ENCODE measurements at places on chromosomes 1 and 21.
A peak's percentile ranks its signal among the peaks of the same experiment; 100 is the strongest.

GRCh38 chr1:185244015-185244747 lies 72.9 kb downstream of the IVNS1ABP start:
- no peak for DNase-seq

- DNase-seq: no peak
These were observed 16.2 kb upstream of the OR2T10 start for GRCh38 chr1:248613742-248614141.

DNA sequence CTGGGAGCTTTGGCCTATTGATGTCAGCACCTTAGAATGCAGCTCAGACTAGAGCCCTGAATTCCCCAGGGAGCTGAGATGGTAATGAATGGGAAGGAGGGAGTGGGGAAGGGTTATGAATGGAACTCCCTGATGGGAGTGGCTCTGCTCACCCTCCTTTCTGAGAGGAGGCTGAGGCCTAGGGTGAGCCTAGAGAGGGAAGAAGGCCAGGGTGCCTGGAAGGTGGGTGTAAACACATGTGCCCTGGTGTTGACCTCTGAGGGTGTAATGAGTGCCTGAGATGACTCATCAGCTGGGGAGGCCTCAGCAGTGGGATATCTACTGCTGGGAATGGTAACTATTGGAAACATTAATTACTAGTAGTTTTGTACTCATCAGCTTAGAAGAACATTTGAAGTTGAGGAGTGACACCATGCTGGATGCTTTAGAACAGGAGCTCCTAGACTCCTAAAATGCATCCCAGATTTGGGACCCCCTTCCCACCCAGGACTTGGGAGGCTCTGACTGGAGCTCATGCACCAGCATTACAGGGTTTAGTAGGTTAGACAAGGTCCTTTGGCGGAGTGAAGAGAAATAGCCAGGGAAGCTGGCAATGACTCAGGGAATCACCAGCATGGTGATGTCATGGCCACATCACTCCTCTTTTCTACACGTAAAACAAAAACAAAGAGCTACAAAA lies 16.0 kb upstream of the PIGV start:
- DNase-seq: peak; percentile 25

DNA sequence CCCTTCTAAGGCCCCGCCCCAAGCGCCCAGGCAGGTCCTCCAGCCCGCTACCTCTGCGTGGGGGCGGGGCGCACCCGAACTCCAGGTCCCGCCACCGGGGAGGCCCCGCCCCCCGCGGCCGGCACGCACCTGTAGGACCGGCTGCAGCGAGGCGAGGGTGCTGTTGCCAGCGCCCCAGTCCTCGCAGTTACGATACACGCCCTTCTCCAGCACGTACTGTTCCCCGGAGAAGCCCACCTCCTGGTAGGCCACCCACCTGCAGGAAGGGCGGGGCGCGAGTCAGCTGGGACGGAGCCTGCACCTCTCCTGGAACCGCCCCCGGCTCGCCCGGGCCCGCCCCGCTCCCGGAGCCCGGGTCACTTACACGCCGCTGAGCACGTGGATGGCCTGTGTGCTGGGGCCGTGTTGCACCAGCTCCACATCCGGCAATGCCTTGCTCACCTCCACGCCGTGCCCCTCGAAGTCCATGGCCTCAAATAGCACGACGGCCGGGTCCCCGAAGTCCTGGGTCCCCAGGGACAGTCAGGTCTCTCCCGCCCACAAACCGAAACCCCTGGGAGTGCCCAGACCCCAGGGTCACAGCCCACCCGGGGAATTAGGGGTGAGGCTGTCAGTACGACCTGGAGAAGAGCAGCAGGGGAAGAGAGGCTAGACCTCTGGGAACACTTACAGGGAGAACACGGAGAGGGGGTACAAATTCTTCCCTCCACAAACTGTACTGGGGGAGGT lies 17.3 kb downstream of the CRYBG2 start:
- peak; percentile 89 for DNase-seq

GRCh38 chr1:54835131-54835898 lies 34.2 kb upstream of the TTC22 start:
- no peak for DNase-seq

DNA sequence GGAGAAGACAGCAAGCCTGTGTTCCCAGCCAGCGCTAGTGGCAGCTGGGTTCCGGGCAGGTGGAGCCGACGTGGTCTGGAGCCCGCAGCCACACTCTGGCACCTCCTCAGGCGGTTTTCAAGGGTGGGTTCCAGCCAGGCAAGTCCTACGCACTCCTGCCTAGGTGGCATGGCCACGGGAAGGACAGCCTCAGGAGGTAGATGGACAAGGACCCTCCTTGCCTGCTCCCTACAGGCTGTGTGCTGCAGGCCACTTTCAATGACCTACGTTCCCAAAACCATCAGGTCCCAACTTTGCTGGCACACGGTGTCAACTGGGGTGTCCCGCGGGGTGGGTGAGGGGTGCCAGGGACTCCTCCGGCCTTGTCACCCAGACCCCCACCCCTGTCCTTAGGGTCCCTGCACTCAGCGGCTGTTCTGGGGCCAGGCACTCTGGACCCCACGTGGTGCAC lies 6.7 kb upstream of the PTGER3 start:
- no peak for DNase-seq

DNA sequence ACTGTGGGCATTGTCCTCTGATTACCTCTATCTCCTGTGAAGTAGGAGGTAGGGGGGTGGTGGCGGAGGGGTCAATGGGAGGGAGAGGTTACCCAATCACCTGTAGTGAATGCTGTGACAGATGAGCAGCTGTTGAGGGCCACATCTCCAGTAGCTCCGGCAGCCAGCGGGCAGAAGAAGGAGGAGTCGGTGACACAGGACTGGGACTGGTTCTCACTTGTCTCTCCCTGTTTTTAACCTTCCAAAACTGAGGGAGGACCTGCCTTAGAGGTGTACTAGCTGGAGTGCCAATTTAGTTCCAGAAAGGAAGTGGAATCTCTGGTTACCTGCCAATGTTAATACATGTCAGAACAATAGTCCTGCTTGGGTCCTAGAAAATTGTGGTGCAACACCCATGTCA lies 56.2 kb upstream of the ENAH start:
- no peak for DNase-seq

DNA sequence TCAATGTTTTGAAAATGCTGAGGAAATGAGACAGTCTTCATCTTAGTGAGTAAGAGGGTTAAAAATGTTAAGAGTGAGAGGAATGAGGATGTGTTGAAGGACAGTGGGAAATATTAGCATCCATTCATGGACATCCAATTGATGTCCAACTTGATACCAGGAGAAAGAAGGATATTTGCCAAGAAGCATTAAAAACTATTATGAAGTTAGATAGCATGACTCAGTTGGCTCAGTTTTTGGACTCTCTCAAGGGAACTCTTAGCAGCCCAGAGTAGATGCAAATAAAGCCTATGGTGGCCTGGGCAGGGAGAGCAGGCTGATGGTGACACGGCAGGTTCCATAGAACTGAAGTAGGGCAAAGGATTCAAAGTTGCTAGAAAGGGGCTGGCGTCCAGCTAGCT lies 171.0 kb downstream of the ZZZ3 start:
- no peak for DNase-seq

- DNase-seq: no peak
These were observed 35.2 kb upstream of the MAB21L3 start for GRCh38 chr1:116075990-116076389.

DNA sequence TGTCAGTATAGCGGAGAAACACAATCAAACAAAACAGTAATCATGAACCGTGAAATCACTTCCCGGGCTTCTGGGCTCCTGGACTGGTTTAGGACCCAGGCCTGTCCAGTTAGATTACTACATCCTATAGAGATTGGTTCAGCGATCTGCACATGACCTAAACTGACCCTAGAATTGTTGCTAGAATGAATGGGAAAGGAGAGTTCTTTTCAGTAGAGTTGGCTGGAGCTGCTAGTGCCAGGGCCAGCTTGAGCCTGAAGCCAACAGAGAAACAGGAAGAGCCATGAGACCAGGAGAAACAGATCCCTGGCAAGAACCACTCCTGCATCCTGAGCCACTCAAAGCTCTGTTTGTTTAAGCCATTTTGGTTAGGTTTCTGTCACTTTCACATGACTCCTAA lies 474.3 kb upstream of the C1orf87 start:
- DNase-seq: no peak

DNA sequence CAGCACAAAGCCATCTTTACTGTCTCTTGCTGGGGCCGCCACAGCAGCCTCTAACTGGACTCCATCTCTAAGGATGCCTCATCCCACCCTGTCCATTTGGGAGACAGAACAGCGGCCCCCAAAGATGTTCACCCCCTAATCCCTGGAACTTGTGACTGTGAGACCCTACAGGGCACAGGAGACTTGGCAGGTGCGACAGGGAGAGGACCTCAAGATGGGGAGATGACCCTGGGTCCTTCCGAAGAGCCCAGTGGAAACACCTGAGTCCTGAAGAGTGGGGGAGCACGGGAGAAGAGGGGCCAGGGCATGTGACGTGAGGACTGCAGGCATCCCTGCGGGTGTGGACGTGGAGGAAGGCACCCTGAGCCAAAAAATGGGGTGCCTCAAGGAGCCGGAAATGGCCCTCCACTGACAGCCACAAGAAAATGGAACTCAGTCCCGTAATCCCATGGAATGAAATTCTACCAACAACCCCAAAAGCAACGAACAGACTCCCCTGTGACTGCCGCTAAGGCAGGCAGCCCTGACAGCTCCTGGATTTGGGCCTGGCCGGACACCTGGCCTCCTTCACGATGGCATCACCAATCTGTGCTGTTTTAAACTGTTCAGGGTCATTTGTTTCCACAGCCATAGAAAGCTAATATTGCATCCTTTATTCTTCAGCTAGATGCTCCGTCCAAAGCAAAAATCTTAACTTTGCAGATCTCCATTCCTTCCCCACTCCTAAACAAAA lies 34.0 kb downstream of the C2CD2 start:
- DNase-seq: no peak

DNA sequence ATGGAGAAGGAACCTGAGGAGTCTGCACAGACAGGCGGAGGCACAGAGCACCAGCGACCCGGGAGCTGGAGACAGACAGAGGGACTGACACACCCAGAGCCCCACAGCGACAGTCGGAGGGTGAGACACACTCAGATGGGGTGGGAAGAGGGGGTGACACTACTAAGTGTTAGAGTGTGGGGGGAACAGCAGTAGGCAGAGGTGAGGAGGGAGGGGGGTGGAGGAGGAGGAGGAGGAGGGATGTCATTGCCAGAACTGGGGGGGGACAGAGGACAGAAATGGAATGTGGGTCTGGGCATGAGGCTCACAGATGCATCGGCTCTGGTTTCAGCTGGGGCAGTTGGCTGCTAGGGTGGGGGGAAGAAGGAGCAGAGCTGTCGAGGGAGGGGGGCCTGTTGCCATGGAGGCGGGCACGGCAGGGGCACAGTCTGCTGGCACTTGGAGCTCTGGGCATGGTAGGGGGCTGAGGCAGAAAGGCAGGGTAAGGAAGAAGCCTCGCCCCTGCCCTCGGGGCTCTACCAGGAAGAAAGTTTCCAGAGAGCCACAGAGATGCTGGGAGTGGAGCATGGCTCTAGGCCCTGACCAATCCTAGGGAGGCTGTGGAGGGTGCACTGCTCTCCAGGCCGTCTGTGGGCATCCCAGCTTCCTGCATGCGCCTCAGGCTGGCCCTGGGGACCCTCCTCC lies 37.3 kb downstream of the AHDC1 start:
- DNase-seq: no peak

GRCh38 chr1:19341201-19342061 lies 29.3 kb downstream of the SLC66A1 start:
- peak; percentile 90 for DNase-seq

DNA sequence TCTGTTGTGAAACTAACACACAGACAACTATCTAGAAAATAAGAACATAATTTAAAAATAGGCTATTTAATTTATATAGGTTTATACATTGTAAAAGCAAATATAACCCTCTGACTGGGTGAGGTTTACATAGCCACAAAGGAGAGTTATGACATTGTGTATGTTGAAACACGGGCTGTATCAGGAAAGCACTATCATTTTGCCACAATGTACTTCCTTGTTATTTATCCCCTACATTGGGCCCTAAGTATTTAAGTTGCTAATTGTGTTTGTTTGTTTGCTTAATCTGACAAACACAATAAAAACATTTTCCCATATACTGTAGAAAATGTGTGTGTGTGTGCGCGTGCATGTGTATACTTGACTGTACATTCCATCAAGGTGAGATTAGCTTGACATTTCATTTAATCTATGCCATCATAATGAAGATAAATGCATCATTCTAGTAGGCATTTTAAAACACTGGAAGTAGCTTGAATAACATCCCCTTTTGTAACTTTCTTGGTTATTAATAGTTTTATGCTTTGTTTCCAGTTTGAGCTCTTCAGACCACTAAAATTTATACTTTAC lies 72.1 kb downstream of the RGS13 start:
- DNase-seq: no peak

GRCh38 chr1:44037154-44037553 lies 5.9 kb upstream of the SLC6A9 start:
- DNase-seq: no peak

DNA sequence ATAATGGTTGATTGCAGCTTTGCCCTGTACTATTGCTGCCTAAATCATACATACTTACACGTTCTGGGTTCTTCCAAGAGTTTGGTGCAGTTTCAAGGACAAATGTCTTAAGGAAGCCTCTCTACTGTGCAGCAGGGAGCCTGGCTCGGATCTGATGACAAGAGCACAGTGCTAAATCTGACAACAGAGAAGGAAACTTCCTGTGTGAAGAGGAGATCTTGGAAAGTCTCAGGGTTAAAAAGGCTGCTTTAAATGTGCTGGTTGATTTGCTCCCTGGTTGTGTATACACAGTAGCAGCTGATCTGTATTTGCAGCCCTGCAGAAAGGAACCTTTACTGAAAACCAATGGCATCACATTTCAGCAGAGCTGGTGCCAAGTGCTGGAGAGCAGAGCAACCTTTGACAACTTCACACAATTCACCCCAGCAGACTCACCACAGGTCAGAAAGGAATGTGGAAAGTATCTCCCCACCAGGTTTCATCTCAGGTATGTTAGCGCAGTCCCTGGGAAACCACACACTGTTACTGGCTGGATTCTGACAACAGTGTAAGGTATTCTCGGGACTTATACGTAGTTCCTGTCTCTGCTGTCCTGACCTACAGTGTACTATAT lies 355.0 kb upstream of the ESRRG start:
- no peak for DNase-seq

DNA sequence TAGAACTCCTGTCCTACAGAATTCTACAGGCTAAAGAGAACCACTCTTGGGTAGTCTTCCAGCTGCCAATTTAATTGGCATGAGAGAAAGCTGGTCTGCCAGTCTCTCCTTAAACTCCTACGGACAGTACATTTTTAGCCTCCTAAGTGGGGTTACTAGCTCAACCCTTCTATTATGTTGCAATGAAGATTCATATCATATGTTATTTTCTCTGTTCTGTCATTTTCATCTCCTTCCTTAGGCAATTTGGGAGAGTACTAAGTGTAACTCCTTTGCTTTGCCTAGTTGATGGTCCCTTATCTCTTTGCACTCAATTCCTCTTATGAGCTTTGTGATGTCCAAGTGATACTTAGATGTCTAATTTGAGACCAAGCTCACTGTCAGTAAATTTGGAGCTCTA lies 14.0 kb downstream of the GNAT2 start:
- DNase-seq: no peak

- DNase-seq: no peak
These were observed 305.1 kb downstream of the LTN1 start for GRCh38 chr21:28687586-28687985.

- DNase-seq: no peak
These were observed 399.0 kb downstream of the HHAT start for GRCh38 chr1:210727709-210728108.

Measured in HEK293T (cell line).